Stimulated activated CD4-positive, alpha-beta T cell treated with anti-CD3 and anti-CD28 coated beads, Interleukin-1b, Interleukin-23, amount 100 ng/mL, for 1 hour (primary cell): ENCODE measurements at places on chromosomes 16 and 17.

GRCh38 chr17:17384961-17385360 is 81.8 kb downstream of the NT5M start:
- DNase-seq = no peak

DNA sequence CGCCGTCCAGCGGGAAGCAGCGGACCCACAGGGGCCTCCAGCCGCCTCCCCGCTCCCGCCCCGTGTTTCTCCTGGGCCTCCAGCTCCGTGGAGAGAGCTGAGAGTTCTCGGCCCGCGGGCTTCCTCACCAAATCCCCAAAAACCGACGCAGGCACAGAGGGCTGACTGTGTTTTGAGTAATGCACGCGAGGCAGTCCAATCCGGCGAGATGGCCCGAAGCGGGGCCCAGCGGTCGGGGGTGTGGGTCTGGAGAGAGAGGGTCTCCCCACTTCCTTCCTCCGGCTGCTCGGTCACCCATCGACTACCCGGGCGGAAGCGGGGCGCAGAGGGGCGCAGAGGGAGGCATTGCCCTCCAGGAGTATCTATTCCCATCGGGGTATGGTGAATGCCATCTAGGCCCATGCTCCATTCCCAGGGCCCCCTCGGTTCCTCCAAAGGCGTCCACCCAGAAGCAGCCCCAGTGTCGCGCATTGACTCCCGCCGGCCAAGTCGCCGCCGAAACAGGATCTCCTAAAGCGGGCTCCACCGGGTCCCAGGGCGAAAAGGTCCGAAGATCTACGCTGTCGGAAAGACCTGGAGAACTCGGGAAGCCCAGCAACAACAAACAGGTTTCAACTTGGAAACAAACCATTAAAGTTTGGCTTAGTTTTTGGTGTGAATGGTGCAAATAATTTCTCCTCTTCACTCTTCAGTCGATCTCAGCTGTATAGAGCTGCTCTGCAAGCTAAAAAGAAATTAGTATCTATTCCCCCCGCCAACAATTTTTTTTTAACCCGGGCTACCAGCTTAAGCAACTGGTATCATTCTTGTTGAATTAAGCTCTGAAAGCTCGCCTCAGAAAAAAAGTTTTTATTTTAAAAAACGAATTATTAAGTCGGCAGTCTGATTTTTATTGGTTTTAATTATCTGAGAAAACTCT is 19.2 kb upstream of the HOXB13 start:
- DNase-seq = no peak

- no peak for DNase-seq
These were observed 73.2 kb upstream of the CDH5 start for GRCh38 chr16:66293207-66293735.

DNA sequence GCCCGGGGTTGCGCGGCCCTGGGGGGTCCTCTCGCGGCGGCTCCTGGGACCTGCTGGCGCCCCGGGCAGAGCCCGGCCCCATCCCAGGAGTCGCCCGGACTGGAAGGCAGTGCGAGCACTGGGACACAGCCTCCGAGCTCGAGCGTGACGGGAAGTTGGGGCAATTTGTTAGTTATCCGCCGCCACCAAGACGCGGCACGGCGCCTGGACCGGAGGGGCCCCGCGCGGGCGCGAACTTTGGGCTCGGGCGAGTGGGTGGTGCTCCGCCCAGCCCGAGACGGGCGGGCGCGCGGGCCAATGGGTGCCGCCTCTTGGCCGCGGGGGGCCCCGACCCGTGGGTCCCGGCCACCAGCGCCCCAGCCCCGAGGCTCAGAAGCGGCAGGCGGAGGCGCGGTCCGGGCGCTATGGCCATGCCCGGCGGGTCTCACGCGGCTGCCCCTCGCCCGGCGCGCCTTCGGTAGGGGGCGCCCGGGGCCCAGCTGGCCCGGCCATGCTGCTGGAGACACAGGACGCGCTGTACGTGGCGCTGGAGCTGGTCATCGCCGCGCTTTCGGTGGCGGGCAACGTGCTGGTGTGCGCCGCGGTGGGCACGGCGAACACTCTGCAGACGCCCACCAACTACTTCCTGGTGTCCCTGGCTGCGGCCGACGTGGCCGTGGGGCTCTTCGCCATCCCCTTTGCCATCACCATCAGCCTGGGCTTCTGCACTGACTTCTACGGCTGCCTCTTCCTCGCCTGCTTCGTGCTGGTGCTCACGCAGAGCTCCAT is at the start of gene ADORA2B:
TSS of gene ADORA2B (plus strand) at position 372 of the 768 bp plus-strand sequence. CDS start at position 491, 119 bp downstream.
- DNase-seq = peak; percentile 30

GRCh38 chr17:48021934-48022333 is 15.7 kb downstream of the COPZ2 start:
- no peak for DNase-seq

GRCh38 chr16:51048544-51048943 is 102.5 kb downstream of the SALL1 start:
- DNase-seq = no peak

DNA sequence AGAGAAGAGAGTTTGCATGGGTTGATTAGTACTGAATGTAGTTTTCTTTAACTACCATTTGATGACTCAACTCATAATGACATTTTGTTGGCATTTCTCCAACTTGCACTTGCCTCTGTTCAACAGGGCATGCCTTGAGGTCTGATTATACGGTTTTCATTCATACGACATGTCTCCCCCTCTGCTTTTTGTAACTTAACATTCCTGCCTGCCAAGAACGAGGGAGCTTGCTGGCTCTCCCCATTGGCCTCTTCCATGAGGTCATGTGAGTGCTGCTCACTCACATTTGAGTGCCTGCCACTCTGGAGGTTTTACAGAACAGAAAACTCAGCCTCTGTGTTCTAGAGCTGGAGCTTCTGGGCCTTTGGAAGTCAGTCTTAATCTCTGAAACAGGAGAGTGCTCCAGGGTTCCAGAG is 19.7 kb downstream of the MAP2K6 start:
- DNase-seq = no peak

- no peak for DNase-seq
These were observed 20.6 kb downstream of the VPS53 start for GRCh38 chr17:693791-694638.

DNA sequence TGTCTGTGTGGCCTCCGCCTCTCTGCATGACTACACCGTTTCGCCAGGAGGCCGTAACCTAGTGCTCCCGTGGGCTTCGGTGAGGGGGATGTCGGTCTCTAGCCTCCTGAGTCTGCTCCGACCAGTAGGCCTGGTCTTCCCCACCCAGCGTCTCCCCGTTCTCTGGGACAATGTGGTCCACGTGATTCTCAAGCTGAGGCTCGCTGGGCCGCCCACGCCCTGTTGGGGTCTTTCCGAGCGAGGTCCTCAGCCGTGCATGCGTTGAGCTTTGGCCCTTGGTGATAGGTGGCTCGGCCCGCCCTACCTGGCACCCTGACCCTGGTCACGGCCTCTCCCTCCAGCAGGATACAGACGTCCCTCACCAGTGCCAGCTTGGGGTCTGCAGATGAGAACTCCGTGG is 30.9 kb downstream of the TSC2 start:
- DNase-seq = no peak

DNA sequence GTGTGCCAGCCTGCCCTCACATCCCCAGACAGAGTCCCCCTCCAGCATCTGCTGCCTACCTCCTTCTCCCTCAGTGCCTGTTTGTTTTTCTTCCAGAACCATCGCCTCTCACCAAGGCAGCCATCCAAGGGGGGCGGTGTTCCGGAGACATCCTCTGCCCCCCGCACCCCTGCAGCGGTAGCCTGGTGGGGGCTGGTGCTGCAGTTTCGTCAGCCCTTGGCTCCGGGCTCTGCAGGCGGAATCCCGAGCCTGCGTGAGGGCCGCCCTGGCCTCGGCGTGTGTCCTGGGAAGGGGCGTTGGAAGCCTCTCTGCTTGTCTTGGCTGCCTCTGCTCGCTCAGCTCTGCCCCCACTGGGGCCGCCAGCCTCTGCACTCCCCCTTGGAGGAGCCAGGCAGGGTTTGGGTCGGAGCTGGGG is 126.0 kb upstream of the CIBAR2 start:
- no peak for DNase-seq

DNA sequence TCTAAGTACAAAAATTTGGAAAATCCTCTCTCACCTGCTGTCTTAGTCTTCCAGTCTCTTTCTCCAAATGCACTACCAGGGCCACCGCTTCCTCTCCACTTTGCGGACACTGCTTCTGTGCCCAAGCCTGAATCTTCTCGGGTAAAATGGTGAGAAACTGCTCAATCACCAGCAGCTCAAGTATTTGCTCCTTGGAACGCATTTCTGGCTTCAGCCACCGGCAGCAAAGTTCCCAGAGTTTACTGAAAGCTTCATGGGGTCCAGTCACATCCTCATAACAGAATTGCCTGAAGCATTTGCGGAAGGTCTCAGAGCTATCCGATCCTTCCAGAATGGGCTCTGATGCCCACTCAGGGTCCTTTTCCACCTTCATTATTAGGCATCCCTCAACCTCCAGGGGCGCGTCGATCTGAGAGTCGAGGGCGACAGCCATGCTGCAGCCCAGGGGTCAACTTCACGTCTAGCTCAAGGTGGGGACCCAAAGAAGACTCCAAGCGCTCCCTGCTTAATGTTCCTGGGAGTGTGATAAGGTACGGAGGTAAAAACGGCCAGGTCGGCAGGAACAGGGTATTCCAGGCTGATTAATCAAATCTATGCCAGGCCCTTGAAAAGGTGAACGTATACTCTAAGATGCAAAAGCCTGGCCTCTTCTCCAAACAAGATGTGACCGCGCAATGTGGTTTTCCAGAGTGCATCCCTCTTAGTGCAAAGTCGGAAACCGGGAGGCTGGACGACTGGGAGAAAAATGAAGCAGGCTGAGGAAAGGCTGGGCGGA is 763 bp downstream of the ZKSCAN2 start:
- DNase-seq = no peak

GRCh38 chr17:78607038-78607437 is 29.8 kb upstream of the DNAH17 start:
- DNase-seq = no peak
